Osteocyte (in vitro differentiated cells): ENCODE measurements at places on chromosomes 12 and 14. TPM values are rescaled to one million over a fixed set of nuclear protein-coding genes. Genes with fewer than 3 reads are reported as not detected.

DNA sequence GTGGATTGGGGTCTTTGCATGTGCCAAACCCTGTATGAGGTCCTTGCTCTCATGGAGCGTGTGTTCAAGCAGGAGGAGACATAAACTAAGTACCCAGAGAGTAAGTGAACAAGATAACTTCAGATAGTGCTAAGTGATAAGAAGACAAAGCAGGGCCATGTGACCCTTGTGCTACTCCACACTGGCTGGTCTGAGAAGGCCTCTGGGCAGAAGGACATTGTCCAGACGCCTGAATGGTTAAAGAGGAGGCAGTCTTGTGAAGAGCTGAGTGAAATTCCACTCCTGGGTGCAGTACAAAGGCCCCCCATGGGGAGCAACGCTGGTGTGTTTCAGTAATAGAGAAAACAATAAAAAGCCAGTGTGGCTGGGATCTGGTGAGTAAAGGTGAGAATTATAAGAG, 93.3 kb upstream of the RIC8B start:
- DNase-seq, result no peak

- DNase-seq, result no peak
Observed at GRCh38 chr14:91416744-91417119, 888 bp downstream of the CCDC88C start.

DNA sequence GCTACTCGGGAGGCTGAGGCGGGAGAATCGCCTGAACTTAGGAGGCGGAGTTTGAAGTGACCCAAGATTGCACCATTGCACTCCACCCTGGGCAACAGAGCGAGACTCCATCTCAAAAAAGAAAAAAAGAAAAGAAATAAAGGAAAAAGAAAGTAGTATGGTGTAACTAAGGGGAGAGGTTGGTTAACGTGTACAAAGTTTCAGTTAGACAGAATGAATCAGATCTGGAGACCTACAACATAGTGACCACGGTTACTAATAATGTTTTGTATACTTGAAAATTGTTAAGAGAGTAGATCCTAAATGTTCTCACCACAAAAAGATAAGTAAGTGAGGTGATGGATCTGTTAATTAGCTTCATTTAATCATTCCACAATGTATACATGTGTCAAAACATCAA, 1208.8 kb downstream of the VRK1 start:
- DNase-seq, result no peak

- no peak for DNase-seq
Observed at GRCh38 chr12:117603316-117604113, 242.1 kb upstream of the NOS1 start.

DNA sequence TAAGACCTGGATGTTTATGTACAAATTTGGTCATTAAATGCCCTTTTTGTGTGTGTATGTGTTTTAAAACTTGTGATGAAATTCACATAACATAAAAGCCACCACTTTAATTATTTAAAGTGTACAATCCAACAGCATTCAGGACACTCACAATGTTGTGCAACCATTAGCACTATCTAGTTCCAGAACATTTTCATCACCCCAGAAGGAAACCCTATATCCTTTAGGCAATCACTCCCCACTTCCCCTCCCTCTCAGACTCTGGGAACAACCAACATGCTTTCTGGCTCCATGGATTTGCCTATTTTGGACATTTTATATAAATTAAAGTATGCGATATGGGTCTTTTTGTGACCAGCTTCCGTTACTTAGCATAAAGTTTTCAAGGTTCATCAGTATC, 124.6 kb downstream of the TTC7B start:
- no peak for DNase-seq

GRCh38 chr12:6330192-6330591, 11.7 kb downstream of the TNFRSF1A start:
- no peak for DNase-seq

- no peak for DNase-seq
Observed at GRCh38 chr12:54423816-54424150, 4.7 kb upstream of the ITGA5 start.

- DNase-seq, result no peak
Observed at GRCh38 chr14:95541932-95542930, 7.4 kb downstream of the GLRX5 start.

DNA sequence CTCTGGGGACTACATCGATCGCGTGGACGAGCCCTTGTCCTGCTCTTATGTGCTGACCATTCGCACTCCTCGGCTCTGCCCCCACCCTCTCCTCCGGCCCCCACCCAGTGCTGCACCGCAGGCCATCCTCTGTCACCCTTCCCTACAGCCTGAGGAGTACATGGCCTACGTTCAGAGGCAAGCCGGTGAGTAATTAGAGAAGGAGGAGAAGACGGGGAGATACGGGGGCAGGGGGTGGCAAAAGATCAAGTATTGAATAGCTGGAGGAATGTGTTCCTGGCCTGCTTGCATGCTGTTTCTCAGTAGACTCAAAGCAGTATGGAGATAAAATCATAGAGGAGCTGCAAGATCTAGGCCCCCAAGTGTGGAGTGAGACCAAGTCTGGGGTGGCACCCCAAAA, 21.9 kb downstream of the OS9 start:
- peak; percentile 66 for DNase-seq

- no peak for DNase-seq
Observed at GRCh38 chr14:44989497-44990440, 27.8 kb downstream of the TOGARAM1 start.

DNA sequence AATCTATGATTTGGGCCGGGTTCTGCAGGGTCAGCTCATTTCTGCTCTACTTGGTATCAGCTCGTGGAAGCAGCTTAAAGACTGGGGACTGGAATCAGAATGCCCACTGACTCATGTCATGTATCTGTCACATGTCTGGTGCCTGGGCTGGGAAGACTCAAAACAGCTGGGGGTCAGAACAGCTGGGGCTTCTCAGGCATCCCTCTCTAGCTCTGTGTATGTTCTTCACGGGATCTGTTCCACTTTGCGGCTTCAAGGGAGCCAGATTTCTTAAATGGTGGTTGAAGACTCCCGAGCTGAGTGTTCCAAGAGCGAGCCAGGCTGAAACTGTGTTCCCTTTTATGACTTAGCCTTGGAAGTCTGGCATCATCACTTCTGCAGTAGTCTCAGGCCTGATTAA, 11.9 kb downstream of the AEBP2 start:
- no peak for DNase-seq

GRCh38 chr14:21712036-21712435, 38.4 kb upstream of the OR4E1 start:
- DNase-seq, result no peak

- DNase-seq, result no peak
Observed at GRCh38 chr14:93286212-93286890, 46.5 kb downstream of the BTBD7 start.

DNA sequence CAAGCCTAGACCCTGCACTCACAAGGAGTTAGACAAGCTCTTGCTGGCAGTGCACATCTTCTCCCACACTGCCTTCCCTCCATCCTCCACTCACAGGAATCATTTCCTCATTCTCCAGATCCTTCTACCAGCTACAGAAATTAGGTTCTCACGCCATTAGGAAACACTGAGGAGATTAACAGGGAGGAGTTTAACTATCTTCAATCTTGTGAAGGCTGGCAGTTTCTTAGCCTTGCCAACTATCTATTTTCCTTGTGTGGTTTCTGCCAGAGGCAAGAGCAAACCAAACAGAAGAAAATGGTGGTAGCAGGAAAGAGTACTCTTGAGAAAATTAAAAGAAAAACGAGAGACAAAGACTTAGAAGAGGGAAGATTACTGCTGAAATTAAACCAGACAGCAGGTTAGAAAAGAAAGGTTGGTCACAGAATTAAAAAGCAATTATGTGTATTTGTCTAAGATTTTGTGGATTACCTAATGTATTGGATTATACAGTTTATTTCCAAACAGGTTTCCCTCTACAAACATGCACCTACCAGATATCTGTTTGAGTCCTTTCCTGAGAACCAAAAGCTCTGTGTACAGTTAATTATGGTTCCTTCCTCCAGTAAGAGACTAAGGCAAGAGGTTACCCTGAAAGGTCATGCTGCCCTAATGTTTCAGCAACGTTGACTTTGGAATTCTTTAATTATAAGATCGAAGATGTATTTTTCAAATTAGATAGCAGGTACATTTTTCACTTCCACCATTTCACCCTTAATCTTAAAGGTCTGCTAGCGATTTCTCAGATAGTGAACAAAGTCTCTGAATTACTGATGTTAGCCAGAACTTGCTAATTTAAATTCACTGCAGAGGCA, 5.0 kb downstream of the RERG start:
- DNase-seq, result no peak

DNA sequence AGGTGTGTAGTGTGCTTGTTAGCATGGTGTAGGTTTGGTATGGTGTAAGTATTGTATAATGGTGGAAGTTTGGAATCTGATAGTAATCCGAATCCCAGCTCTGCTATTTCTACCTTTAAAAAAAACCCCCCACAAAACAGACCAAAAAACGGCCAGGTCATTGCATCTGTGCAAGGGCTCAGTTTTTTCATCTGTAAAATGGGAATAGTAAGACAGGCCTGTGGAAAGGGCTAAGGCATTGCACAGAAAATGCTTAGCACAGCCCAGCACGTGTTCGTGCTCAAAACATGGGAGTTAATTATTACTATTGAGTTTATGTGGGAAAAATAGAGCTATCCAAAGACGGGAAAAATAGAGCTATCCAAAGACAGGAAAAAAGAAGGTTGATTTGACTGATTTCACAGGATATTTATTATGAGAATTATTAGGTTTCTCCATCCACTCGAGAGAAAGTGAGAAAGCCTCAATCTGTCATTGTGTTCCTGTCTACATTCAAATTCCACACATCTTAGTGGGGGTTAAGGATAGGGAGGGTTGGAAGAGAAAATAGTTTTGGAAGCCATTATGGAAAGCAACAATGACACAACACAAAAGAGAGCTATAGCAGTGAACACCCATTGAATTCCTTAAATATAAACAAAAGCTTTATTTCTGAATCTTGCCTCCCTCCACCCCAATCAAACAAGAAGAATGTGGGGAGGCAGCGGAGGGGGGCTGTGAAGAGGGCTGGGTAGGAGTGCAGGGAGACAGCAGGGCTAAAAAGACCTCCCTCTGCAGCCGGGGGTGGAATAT, 126.8 kb upstream of the MAX start:
- DNase-seq, result no peak

The SIX6 gene
- total RNA-seq, result not detected in 2 replicates

The SLC8A3 gene
- total RNA-seq, result not detected in 2 replicates

The HSPA2 gene
- 2.1 and 2.8 TPM in 2 replicates for total RNA-seq

The LRRK2 gene
- not detected in 2 replicates for total RNA-seq

The GPRC5A gene
- total RNA-seq, result 25.7 and 27.3 TPM in 2 replicates

The COCH gene
- 4.8 and 6.0 TPM in 2 replicates for total RNA-seq

The PLBD1 gene
- total RNA-seq, result 0.13 and 0.89 TPM in 2 replicates

The CEP170B gene
- total RNA-seq, result 26.4 and 26.5 TPM in 2 replicates

The DIO3 gene
- total RNA-seq, result 0.34 and 0.43 TPM in 2 replicates

The OR6J1 gene
- not detected in 2 replicates for total RNA-seq

The HOXC6 gene
- not detected in 2 replicates for total RNA-seq

The FOXG1 gene
- total RNA-seq, result not detected in 2 replicates
